ENCODE measurements at places on chromosomes 16 and 17. TPM values are rescaled to one million over a fixed set of nuclear protein-coding genes. Genes with fewer than 3 reads are reported as not detected.
A peak's percentile ranks its signal among the peaks of the same experiment; 100 is the strongest.

The LLGL2 gene
- 90.4 TPM for total RNA-seq

The CDK5R1 gene
- total RNA-seq, result 11.4 TPM

The MEIOC gene
- total RNA-seq, result 3.0 TPM

- DNase-seq, result no peak
These were observed 26.3 kb upstream of the DOC2B start for GRCh38 chr17:207775-208174.

- DNase-seq, result no peak
These were observed 169.4 kb downstream of the SNX29 start for GRCh38 chr16:12145918-12146317.

- DNase-seq, result peak; percentile 93
These were observed 63.1 kb downstream of the MYO18A start for GRCh38 chr17:29116804-29117753.

- peak; percentile 82 for DNase-seq
These were observed 19.1 kb downstream of the OSBPL7 start for GRCh38 chr17:47802341-47803022.

DNA sequence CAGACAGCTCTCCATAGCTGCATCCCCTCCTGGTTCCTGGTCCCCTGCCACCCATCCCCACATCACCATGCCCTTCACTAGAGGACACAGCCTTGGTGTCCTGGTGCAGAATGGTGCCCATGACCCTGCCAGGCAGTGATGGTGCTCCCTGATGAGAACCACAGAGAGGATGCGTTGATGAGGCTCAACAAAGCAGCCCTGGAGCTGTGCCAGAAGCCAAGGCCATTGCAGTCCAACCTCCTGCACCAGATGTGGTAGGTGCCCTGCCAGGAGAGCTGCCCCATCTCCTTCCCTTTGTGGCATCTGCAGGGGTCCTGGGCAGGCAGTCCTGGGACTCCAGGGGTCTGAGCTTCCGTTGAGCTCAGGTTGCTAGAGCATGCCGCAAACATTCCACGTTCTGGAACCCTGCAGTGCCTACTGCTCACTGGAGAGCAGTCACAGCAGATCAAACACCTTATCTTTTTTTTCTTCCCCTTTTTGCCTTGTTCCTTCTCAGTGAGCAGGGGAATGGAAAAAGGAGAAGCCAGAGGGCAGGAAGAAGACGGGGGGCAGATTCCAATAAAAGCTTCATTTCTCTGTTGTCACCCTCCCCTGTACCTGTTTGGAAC lies 5.3 kb upstream of the EPN3 start:
- DNase-seq, result no peak
